ENCODE measurements at places on chromosomes 4 and X.

- DNase-seq = no peak
Observed at GRCh38 chr4:86185659-86186058, 174.2 kb downstream of the MAPK10 start.

DNA sequence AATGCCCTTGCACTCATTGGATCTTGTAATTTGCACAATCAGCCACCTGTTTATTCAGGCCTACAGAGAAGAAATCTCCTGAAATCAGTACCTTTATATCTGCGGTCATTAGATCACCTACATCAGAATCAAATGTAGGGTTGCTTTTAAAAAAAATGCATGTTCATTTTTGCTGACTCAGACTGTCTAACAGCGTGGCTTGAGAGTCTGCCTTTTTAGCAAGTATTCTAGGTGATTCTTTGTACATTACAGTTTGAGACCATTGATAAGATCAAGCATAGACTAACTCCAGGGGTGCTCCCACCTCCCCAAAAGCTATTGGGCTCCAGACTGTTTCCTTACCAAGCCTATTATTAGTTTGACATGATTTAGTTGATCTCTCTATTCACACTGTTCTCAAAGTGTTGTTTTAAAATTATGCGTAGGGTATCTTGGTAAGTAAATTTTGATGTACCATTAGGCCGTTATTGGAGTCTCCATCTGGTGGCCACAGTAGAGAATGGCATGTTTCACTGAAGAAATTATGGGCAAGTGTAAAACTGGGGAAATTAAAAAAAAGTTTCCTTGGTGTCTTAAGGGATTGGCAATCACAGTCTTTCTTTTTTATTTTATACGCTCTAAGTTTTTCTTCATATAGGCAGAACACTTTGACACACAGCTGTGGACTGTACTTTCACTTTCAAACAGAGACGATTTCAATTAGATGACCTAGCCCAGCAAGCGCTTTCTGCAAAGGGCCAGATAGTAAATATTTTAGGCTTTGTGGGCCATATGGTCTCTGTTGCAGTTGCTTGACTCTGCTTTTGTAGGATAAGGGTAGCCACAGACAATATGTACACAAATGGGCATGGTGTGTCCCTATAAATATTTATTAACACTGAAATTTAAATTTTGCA, 33.7 kb upstream of the MSL3 start:
- DNase-seq = peak; percentile 11

DNA sequence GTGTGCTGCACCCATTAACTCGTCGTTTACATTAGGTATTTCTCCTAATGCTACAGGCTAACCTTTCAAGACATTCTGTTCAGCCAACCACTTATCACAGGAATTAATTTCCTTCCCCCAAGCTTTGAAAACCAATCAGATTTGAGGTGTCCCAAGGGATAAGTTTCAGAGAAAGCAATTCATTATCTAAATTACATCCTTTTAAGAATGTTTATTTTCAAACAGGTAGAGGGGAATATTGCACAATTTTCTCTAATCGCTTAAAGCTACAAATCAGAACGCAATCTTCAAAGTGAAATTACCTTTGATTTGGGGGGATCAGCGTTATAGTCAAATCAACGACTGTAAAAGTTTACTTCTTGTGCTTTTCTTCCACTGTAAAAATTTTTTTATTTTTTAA, 1.6 kb downstream of the CLOCK start:
- no peak for DNase-seq

- DNase-seq = no peak
Observed at GRCh38 chr4:170037481-170037880, 11.3 kb upstream of the MFAP3L start.

DNA sequence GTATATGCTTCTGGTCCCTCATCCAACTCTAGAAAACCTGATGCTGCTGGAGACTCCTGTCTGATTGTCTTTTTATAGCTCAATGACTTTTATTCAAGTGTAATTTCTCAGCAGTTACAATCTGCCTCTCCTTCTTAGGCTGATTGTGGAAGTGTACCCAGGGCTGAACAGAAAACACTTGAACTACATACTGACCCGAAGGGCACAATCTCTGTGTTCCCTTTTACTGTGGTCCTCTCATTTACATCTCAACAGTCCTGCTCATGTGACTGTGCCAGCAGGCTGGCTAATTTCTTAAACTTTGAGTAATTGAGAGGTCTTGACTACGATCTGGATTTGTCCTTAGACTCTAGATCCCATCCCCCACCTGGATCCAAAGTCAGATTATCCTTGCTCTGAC, 863.4 kb downstream of the PDHA2 start:
- DNase-seq = peak; percentile 45

DNA sequence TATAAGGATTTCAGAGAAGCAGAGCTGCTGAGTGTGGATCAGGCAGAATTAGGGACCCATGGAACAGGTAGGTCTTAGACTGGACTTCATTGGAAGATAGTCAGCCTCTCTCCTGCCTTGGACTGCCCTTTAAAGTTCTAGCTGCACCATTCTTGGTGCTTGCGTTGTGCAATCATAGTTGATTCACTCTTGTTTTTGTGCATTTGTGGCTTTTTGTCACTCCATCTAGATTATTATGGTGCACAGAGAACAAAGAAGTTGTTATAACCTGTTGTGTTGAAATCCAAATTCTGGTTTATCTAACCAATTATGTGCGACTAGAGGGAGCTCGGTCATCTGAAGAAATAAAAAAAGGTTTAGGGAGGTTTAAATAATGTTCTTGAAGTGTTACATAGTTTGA, 59.3 kb downstream of the JADE1 start:
- no peak for DNase-seq

- no peak for DNase-seq
Observed at GRCh38 chr4:44983083-44983482, 256.7 kb upstream of the GNPDA2 start.

- no peak for DNase-seq
Observed at GRCh38 chr4:80471756-80472155, 136.2 kb downstream of the CFAP299 start.

GRCh38 chr4:73701116-73701515, 39.3 kb upstream of the CXCL8 start:
- no peak for DNase-seq

- no peak for DNase-seq
Observed at GRCh38 chr4:76581077-76581962, 146.3 kb downstream of the SHROOM3 start.
